NCI-H1694 (cell line): ENCODE measurements at places on chromosomes 3 and 15.

DNA sequence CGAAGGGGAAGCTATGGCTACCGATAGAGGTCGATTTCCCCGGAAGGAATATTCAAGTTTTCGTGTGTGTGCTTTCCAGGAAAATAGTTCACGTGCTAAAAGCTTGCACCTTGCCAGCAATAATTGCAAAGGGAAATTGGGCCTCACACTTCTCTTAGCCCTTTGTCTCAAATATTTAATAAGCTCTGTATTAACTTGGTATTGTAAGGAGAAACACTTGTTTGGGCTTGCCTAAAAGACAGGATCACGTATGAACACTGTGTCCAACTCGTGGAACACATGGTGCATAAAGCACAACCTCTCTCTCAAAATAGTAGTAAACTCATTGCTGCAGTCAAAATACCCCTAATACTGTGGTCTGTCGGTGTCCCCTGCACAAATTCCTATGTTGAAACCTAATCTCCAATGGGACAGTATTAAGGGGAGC lies 352 bp upstream of the TMF1 start:
- DNase-seq = no peak

GRCh38 chr3:24135280-24135679 lies 190.2 kb downstream of the NR1D2 start:
- no peak for DNase-seq

- no peak for DNase-seq
Observed at GRCh38 chr3:52046186-52046901, 10.0 kb downstream of the DUSP7 start.

GRCh38 chr15:98855067-98855814 lies 152.4 kb downstream of the PGPEP1L start:
- no peak for DNase-seq

DNA sequence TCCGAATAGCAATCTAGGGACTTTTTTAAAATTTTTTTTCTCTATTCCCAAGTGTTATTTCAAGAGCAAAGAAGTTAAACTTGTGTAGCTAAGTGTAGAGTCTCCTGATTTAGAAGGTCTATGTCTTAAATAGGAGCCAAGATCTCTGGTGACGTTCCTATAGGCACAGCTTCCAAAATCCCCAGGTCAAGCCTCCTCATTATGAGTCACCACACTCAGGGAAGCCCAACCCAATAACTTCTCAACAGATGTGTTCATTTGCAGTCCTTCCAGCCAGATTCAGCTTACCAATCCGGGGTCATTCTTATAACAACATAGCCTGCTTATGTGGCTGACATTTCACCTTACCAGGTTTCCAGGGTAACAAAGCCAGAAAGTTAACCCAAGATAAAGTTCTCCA lies 270.3 kb downstream of the IL5RA start:
- no peak for DNase-seq

- DNase-seq = no peak
Observed at GRCh38 chr3:4517643-4518311, 24.6 kb downstream of the ITPR1 start.

- no peak for DNase-seq
Observed at GRCh38 chr15:81268881-81269601, 54.9 kb downstream of the STARD5 start.

DNA sequence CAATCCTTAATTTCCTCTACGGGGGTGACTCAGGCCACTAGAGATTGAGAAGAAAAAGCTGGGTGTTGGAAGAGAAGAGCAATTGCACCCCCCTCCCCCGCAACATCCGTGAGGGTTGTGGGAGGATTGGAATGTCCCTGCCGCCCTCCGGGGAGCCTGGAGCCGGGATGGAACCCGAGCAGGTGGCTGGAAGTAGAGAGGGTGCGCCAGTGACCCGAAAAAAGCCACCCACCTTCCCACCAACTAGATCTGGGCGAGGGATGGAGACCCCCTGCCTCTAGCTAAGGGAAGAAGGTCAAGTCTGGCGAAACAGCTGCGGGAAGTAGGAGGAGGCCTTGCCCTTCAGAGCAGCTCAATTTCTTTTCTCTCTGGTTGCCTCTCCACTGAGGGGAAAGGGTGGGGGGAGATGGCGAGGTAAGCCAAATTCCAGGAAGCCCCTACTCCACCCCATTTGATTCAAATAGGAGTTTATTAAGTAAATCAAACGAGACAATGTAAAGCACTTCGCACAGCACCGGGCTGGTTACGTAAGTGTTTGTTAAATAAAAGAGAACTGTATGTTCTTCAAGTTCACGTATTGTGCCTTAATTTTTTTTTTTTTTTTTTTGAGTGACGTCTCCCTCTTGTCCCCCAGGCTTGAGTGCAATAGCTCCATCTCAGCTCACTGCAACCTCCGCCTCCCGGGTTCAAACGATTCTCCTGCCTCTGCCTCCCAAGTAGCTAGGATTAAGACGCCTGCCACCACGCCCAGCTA lies 1.1 kb upstream of the WWTR1 start:
- no peak for DNase-seq

- DNase-seq = peak; percentile 12
Observed at GRCh38 chr15:91881569-91882297, 28.2 kb downstream of the SLCO3A1 start.

DNA sequence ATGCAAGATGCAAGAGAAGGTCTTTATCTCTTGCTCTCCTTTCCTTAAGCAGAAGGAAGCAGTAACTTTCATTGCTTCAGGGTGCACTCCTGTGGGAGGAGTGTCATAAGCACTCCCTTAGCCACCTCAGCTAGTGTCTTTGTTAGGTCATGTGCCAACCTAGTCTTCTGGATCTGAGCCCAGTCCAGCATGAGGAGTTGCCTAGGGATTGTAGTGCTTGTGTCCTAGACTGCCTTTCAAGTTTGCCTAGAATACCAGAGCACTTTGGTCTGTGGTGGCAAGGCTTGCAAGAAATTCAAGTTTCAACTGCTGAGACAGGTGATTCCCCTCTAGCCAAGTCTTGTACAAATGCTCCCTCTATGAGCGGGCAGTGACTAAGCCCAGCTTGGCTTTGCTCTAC lies 633.6 kb downstream of the ZNF385D start:
- DNase-seq = no peak

GRCh38 chr3:37249717-37250116 lies 75.3 kb upstream of the LRRFIP2 start:
- DNase-seq = no peak

DNA sequence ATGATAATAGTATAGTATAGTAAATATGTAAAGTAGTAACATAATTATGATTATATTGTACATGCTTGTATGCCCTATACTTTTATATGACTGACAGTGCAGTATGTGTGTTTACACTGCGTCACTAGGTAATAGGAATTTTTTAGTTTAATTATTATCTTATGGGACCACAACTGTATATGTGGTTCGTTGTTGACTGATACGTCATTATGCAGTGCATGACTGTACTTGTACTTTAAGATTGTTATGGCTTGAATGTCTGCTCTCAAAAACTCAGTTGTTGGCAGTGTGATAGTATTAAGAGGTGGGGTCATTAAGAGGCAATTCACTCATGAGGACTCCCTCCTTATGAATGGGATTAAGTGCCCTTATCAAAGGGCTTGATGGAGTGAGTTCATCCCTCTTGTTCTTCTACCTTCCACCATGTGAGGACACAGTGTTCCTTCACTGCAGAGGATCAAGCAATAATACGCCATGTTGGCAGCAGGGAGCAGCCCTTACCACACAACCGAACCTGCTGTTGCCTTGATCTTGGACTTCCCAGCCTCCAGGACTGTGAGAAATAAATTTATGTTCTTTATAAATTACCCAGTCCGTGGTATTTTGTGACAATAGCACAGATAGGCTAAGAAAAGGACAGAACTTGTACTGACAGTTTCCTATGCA lies 152.2 kb downstream of the NEK11 start:
- DNase-seq = no peak

GRCh38 chr3:37559461-37559860 lies 302.2 kb upstream of the CTDSPL start:
- peak; percentile 12 for DNase-seq

- DNase-seq = no peak
Observed at GRCh38 chr15:69084404-69085030, 70.0 kb downstream of the NOX5 start.

DNA sequence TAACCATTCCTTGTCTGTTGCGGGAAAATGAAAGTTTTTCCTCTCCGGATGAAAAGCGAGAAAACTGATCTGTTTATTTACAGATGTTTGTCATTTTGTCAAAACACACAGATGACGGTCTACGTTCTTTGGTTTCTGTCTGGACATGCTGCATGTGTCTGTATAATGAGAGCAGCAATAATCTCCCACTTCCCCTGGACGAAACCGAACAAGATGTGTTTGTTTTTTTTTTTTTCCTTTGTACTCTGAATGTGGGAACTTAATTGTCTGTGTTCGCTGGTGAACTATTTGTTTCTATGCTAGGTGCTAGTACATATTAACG lies 33.6 kb downstream of the PTPRG start:
- DNase-seq = no peak

GRCh38 chr15:74505837-74506514 lies 35.0 kb upstream of the ARID3B start:
- DNase-seq = no peak

GRCh38 chr15:33204926-33205325 lies 10.4 kb upstream of the FMN1 start:
- no peak for DNase-seq

GRCh38 chr3:132650153-132650552 lies 9.5 kb downstream of the ACAD11 start:
- DNase-seq = no peak

DNA sequence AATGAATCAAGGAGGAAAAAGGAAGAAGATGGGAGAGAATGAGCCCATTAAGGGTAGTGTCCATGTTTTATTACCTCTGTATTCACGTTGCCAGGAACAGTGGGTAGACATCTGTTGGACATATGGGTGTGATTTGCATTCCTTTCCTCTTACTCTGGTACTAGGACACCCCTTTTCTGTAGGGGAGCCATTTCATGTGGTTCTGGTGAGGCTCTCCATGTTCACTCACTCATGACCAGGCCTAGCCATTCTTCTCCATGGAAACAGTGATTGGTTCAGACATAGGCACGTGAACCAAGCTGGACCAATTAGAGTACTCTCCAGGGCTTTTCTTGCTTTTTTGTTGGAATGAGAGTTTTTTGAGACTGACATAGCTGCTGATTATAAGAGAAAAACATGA lies 39.6 kb upstream of the PDCD6IP start:
- DNase-seq = no peak

DNA sequence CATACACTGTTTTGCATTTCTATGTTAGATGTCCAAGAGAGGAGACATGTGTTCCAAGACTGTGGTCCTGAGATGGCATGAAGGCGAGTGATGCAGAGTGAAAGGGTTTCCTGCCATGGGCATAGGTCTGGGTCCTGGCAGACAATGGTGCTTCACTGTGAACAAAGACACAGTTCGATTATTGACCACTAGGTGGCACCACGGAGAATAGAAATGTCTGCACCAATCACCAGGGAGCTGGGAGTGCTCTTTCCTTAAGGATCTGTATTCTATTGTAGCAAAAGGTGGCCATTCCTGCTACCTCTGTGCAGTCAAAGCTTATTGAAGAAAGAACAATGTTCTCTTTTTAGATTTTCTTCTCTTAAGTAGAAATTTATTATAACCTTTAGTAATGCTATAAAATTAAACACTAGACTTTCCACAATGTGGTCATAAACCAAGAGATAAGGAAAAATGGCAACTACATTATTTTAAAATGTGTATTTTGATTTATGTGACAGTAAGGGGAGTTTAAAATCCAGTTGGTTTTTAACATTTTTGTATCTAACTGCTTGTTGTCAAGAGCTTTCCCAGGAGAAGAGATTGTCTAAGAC lies 88.7 kb downstream of the GABRG3 start:
- DNase-seq = peak; percentile 9

- no peak for DNase-seq
Observed at GRCh38 chr15:52436981-52437380, 91.7 kb downstream of the MYO5A start.
